K562 (cell line): ENCODE measurements at places on chromosomes 2 and 18. TPM values are rescaled to one million over a fixed set of nuclear protein-coding genes. Genes with fewer than 3 reads are reported as not detected.
A peak's percentile ranks its signal among the peaks of the same experiment; 100 is the strongest.

GRCh38 chr2:137838255-137839092, 125.8 kb upstream of the HNMT start:
- no peak overlapping the region for H3K4me3 ChIP-seq
- DNase-seq: peak; percentile 61
- no peak overlapping the region for H3K27ac ChIP-seq
- no peaks in the 10 kb centered on the region for H3K27me3 ChIP-seq

GRCh38 chr2:84854850-84855249, 26.0 kb downstream of the TRABD2A start:
- no peak for DNase-seq
- H3K4me3 ChIP-seq: no peak overlapping the region
- H3K27me3 ChIP-seq: peaks cover 24% of the 10 kb centered on the region
- no peak overlapping the region for H3K27ac ChIP-seq
- H3K36me3 ChIP-seq: no peaks in the 10 kb centered on the region

DNA sequence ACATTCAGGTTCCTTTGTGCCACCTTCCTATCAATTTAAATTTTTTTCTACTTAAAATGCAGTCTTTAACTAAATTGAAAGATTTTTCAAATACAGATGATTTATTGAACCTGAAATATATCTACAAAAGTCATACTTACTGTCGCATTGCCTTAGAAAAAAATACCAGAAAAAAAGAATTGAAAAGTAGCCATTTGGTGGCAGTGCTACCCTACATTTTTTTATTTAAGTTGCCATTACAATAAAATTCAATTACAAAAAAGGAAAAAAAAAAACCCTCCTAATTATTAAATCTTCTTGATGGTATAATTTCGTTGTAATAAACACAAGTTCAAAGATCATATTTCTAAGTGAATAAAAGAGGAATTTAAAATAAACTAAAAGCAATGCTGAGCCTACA, 43.4 kb downstream of the DSC3 start:
- H3K27me3 ChIP-seq: no peaks in the 10 kb centered on the region
- no peak overlapping the region for H3K27ac ChIP-seq
- DNase-seq: no peak
- H3K4me3 ChIP-seq: no peak overlapping the region
- no peaks in the 10 kb centered on the region for H3K36me3 ChIP-seq
- H3K4me1 ChIP-seq: no peaks in the 10 kb centered on the region

DNA sequence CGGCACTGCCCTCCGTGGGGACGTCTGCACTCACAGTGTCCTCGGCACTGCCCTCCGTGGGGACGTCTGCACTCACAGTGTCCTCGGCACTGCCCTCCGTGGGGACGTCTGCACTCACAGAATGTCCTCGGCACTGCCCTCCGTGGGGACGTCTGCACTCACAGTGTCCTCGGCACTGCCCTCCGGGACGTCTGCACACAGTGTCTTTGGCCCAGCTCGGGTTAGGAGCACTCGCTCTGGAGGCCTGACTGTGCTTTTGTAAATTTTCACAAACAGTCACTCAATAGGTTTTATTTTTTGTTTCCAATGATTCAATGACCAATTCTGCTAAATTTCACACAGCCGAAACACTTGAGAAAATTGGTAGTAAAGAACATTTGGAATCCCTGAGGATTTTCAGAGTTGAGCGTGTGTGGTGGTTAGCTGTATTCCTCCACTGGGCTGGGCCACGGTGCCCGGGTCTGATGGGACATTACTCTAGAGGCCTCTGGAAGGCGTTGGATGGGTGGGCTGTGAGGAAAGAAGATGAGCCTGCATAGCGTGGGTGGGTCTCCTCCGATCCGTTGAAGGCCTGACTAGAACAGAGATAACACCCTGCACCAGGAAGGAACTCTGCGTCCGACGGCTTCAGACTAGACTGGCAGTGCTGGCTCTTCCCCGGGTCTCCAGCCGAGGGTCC, 134.8 kb downstream of the RTP5 start:
- no peaks in the 10 kb centered on the region for H3K36me3 ChIP-seq
- H3K27me3 ChIP-seq: peaks cover 36% of the 10 kb centered on the region
- no peak overlapping the region for H3K4me3 ChIP-seq
- no peak for DNase-seq
- H3K27ac ChIP-seq: no peak overlapping the region
- peaks cover 7% of the 10 kb centered on the region; the same call in 1 of the 2 replicates for H3K4me1 ChIP-seq

FARP2 gene
- 17.5 and 22.4 TPM in 2 replicates for polyA plus RNA-seq

ZBTB14 gene
- 6.2 and 7.5 TPM in 2 replicates for polyA plus RNA-seq

C2orf80 gene
- polyA plus RNA-seq: not detected in 2 replicates
